ENCODE measurements at places on chromosomes 11 and 22.
A peak's percentile ranks its signal among the peaks of the same experiment; 100 is the strongest.

DNA sequence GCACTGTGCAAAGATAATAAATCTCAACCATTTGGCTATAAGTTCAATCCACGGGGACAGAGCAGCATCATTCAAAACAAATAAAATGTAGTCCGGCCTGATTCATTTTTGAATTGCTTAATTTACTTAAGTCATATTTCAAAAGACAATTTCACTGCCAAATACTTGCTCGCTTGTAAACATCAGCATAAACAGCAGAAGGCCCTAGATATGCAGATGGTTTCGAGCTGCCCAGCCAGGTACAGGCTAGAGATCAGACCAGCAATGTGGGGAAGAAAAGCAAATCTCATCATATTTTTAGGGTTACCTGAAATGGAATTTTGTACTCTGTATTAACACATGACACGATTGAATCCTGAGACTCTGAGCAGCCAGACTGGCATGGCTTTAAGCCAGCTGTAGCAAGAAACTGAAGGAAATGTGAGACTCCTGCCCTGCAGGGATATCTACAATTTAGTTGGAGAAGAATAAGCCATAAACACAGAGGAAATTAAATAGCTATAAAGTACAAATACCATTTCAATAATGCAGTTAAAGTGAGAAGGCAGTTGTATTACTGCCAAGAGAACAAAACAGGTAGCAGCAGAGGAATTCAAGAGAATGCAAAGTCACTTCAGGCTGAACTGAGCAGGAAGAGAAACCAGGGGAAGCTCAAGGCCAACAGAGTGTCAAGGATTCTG is 440.3 kb downstream of the ETS1 start:
- DNase-seq: no peak

- no peak for DNase-seq
Observed at GRCh38 chr22:29994943-29995342, 85.3 kb upstream of the HORMAD2 start.

DNA sequence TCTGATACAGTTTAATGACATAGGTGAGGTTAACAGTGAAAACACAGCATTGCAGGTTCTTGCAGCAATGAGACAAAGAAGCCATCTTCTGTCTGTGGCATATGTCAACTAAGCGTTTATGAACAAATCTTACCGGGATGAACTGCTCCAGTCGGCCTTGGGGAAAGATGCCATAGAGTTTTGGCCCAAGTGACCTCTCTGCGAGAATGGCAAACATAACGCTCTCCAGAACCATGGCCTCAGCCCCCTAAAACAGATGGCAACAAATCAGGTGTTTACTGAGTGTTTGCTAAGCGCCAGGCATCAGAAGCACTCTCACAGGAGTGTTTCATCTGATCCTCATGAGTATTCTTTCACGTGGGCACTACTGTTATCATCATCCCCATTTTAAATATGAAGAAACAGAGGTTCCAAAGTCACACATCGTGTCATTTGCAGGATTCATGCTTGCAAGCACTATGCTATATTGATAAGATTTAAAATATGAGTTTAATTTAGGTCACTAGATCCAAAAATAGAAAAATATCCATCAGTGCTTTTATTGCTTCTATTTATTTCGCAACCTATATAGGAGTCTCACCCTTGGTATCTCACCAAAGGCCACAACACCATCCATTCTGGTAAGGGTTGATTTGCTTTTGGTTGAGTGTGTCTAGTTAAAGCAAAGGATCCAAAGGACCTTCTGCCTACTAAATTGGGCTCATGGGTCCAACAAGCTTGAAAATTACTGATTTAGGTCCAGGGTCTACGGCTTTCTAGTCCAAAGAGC is 35.9 kb downstream of the TCIRG1 start:
- DNase-seq: no peak

GRCh38 chr11:35145271-35145670 is 6.3 kb downstream of the CD44 start:
- no peak for DNase-seq

GRCh38 chr22:46721501-46722085 is 16.5 kb downstream of the CERK start:
- no peak for DNase-seq

DNA sequence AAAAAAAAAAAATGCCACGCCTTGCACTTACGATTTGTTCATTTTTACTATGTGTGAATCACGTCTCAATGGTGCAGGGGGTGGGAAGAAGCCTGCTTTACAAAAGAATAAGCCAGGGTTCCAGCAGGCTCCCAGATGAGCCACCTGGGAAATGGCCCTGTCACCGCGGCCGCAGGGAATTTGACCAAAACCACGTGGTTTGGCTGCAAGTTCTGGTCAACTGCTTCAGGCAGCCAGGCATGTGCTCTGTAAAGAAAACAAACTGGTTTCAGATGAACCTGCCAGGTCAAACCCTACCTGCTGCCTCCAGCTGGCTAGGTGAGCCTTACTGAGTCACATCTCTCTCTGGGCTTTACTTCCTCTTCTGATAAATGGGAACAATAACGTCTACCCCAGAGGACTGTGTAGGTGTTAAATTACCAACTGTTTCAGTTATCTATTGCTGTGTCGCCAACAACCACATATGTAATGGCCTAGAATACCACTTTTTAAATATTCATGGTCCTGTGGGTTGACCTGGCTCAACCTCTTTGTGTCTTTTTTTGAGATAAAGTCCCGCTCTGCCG is 30.5 kb upstream of the GCAT start:
- peak; percentile 48 for DNase-seq

- DNase-seq: no peak
Observed at GRCh38 chr11:10495464-10495786, 40.4 kb downstream of the AMPD3 start.

- DNase-seq: no peak
Observed at GRCh38 chr11:105507496-105508254, 102.2 kb upstream of the GRIA4 start.

DNA sequence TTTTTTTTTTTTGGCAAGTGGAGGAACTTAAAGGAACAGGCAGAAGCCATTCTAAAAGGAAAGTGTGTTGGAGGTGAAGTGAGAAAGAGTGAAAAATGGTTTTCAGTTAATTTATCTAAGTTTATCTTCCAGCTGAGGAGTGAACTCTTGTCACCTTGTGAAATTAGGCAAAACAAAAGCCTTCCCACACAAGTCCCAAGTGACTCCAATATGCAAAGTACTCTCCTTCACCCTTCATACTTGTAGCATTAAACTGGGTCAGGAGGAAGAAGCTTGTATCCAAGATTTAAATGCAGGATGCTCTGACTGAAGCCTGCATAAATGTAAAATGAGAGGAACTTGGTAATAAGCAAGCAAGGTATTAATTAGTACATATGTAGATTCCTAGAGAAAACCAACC is 796.8 kb downstream of the DLG2 start:
- no peak for DNase-seq

- DNase-seq: no peak
Observed at GRCh38 chr11:129620237-129621104, 195.2 kb upstream of the TMEM45B start.

DNA sequence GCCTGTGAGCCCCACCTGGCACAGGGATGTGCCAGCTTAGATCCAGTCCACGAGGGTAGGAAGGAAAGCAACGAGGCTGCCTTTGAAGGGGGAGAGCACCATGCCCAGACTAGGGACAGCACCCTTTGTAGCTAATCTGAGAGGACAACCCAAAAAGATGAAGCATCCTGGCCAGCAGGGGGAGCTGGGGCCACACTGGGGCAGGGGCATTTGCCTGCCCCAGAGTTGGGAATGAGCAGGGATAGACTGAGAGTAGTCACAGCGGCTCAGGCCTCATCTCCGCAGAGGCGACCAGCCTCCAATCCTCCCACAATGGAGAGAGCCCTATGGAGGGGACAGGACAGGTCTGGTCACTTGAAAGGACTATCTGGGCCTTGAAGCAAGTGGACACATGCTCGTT is 16.4 kb downstream of the LMO1 start:
- DNase-seq: no peak

GRCh38 chr22:17783312-17783711 is 9.0 kb upstream of the BID start:
- no peak for DNase-seq

- no peak for DNase-seq
Observed at GRCh38 chr11:83119216-83119615, 37.7 kb upstream of the PCF11 start.

Measured in H54 (cell line).